ENCODE measurements at places on chromosomes 16 and 17. TPM values are rescaled to one million over a fixed set of nuclear protein-coding genes. Genes with fewer than 3 reads are reported as not detected.

The BIRC5 gene
- not detected for total RNA-seq

The EXOC3L1 gene
- 1.8 TPM for total RNA-seq

The FOXN1 gene
- total RNA-seq: not detected

The CDC6 gene
- 0.83 TPM for total RNA-seq

The RASL10B gene
- total RNA-seq: 10.3 TPM

The NDE1 gene
- total RNA-seq: 94.9 TPM

GRCh38 chr17:45907750-45908395 lies 13.5 kb downstream of the MAPT start:
- DNase-seq: no peak

GRCh38 chr17:72097144-72097543 lies 23.7 kb upstream of the SOX9 start:
- no peak for DNase-seq

DNA sequence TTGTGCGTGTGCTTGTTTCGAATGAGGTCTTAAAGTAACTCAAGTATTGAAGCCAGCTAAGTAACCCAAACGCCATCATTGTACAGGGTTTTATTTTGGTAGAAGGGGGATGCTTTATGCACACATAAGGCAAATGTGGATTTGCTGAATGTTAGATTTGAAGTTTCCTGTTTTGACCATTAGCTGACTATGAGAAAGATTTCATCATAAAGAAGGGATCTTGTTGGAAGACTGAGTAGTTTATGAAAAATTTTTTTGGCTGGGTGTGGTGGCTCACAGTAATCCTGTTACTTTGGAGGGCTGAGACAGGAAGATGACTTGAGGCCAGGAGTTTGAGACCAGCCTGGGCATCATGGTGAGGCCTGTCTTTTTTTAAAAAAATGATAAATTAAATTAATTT lies 10.0 kb upstream of the ZFP3 start:
- no peak for DNase-seq

DNA sequence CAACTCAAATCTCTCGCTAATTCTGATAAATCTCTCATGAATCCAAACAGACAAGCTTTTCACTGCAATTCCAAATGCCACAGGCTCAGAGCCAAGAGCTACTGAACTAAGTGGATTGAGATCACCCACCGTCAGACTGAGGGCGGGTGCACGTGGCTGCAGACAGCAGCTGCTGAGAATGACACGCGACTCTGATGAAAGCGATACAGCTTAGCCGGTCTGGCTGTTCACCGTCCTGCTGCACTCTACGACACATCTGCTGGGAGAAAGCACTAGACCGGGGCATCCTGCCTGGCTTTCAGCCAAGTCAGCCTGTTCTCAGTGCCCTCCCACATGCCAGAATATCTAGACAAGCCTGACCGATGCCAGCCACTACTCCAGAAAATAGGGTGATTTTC lies 42.6 kb downstream of the KLHDC4 start:
- DNase-seq: no peak

DNA sequence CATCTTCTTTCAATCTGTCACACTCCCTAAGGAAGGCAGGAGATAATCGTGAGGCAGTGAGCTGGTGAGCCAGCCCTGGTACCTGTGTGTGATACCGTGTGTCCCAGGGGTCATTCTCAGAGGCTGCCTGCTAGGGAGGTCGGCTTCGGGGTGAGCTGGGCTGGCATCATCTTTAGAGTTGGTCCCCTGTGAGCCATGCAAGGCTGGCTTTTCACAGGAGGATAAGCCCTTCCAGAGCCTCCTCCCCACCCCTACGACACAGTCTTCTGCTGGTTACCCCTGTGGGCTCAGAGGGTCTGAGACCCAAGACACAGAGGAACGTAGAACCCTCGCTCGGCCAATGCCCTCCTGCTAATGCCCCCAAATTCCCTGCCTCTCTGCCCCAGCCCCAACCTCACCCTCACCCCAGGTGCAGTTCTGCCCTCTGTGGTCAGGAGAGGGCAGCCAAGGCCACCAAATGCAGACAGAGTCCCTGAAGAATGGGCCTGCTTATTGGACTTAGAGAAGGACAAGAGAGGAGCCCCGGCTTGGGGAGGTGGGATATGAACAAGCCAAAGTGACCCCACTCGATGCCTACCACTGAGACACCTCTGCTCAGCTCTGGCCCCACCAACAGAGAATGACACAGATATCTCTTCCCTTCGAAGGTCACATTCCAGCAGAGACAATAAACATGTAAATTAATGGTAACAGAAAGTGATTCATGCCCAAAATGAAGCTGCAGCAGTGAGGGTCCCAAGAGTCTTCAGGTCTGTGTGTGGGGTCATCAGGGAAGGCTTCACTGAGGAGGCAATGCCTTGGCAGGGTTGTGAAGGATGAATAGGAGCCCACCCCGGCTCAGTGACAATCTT lies 80.8 kb upstream of the CCL1 start:
- DNase-seq: no peak

- DNase-seq: no peak
These were observed 21.2 kb downstream of the TRAF4 start for GRCh38 chr17:28765038-28765437.

- DNase-seq: no peak
These were observed 208.3 kb upstream of the PMFBP1 start for GRCh38 chr16:72380283-72380682.

DNA sequence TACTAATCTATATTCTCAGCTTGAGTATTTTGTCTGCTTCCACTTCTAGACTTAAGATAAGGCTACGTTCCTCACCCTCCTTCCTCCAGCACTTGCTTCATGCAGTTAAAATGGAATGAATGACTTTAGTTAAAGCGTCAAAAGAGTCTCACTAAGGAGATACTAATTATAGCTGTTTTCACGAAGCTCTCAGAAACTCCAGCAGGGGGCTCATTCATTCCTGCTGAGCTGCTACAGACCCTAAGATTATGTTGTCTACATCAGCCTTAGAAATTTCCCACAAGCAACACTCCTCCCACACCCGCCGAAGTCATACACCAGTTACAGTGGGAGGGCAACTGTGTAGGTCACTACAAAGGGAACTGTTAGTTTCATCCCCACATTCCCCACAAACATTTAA lies 57.0 kb upstream of the KIFC3 start:
- DNase-seq: no peak

DNA sequence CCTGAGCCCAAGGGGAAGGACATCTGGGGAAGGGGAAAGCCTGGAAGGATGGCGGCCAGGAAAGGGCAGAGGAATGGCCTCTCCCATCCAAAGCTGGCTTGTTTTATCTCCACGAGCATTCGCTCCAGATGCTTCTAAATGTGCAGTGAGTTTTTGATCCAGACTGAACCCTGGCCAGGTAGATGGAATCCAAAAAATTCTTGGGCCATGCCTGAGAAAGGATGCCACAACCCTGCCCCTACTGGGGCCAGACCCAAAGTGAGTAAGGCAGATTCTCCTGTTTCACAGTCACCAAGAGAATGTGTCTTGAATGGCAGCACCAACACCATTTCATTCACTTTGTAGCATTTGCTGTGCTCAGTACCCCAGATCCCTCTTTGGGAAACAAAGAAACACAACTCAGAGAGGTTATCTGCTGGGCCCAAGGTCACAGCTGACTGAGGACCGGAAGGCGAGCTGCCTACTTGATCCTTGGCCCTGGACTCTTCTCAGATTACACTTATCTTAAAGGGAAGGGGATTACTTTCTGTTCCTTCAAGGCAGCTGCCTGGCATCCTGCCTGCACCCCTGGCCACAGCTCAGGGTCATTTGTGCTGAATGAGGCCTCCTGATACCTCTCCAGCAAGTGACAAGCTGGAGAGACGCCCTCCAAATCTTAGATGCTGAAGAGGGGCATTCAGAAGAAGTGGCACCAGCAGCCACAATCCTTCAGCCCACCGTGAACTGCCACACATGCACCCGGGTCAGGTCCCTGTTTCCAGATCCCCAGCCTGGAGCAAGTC lies 3.6 kb downstream of the LRRC75A start:
- no peak for DNase-seq

- DNase-seq: no peak
These were observed 34.0 kb downstream of the ITGB3 start for GRCh38 chr17:47287639-47288038.

GRCh38 chr16:14249291-14250032 lies 178.3 kb downstream of the MRTFB start:
- DNase-seq: peak; percentile 66

GRCh38 chr16:86768999-86769398 lies 190.7 kb downstream of the FOXL1 start:
- DNase-seq: no peak

DNA sequence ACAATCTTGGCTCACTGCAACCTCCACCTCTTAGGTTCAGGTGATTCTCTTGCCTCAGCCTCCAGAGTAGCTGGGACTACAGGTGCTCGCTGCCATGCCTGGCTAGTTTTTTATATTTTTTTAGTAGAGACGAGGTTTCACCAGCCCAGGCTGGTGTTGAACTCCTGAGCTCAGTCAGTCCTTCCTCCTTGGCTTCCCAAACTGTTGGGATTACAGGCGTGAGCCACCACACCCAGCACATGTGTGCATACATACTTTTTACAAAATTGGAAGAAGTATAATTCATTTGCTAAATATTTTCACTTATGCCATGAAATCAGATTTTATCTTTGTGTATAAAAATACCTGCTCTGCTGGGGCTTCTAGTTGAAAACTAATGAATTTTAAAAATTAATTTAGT lies 13.2 kb downstream of the BPTF start:
- no peak for DNase-seq

DNA sequence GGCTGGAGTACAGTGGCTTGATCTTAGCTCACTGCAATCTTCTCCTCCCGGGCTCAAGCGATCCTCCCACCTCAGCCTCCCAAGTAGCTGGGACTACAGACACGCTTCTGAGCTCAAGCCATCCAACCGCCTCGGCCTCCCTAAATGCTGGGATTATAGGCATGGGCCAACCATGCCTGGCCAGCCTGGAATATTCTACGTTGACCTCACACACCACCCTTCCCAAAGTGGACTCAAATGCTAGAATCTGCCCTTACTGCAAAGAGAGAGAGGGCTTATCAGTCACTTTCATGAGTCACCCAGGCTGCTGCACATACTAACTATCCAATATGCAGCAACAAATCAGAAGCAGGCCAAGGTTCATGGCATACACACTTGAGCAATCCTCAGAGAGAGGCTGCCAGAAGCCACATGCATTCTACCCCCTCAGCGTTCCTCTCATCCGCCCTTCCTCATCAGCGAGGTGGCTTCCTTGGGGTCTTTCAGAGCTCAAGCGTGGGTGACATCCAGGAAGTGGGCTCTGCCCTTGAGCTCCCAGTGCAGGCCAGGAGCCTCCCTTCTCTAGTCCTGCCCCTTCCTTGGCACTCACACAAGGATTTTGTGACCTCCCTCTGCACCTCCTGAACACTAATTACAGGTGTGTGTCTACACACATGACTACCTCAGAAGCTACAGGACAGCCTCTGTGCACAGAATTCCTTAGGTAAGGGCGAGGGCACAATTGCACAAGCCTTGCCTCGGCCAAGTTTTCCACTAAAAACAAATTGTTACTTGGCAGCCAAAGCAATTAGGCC lies 24.8 kb upstream of the SIAH1 start:
- DNase-seq: no peak
